AG09319 (cell line): ENCODE measurements at places on chromosomes 3 and 15.

- no peak for DNase-seq
Measured at GRCh38 chr3:32220006-32220405, 18.5 kb upstream of the CMTM8 start.

DNA sequence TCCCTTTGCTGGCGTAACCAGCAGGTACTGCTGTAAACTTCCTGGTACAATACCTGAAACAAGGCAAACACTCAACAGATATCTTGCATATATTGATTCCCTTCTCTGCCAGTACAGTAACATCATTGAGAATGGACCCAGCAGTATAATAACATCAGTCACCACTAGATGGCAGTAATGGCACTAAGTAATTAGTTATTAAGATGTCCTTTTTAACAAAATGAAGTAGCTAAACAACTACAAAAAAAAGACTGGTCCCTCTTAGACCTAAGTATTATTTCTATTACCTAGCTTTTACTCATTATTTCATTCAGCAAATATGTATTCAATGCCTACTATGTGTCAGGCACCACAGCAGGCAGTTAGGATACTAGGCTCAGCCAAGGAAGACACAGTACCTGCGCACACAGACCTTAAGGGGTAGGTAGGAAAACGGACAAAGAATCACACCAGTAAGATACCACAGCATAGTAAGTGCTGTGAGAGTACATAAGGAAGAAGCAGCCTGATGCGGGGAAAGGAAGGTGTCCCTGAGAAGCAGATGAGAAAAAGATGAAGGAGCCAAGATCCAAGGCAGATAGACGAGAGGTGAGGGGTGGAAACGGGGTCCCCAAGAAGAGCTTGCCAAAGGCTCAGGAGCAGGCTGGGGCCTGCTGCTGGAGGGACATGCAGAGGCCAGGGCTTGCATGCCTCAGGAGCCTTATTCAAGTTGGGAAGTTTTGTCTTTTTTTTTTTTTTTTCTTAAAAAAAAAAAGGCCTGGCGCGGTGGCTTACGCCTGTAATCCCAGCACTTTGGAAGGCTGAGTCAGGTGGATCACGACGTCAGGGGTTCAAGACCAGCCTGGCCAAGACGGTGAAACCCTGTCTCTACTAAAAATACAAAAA, 102.7 kb upstream of the CHD2 start:
- no peak for DNase-seq

GRCh38 chr3:58586776-58587192, 9.6 kb upstream of the FAM107A start:
- no peak for DNase-seq

GRCh38 chr3:109195815-109196214, 59.3 kb downstream of the C3orf85 start:
- DNase-seq: no peak

- no peak for DNase-seq
Measured at GRCh38 chr3:128998561-128998960, 2.5 kb upstream of the EFCC1 start.

- DNase-seq: no peak
Measured at GRCh38 chr3:110492876-110493275, 578.7 kb upstream of the NECTIN3 start.

DNA sequence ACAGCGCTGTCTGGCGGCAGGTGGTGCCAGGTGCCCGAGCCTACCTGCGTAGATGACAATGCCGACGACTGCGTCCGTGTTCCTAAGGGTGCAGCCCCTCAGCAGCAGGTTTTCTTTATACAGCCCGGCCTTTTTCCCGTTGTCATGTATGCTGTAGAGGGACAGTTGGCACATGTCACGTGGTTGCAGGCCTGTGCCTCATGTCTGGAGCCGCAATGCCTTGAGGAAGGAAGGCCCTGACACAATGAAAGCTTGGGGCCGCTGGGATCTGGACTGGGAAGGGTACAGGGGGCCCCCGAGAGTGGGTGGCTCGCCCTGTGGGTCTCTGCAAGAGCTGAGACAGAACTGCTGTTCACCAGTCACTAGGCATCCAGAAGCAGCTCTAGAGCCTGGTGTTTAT, 136.0 kb downstream of the ATP10A start:
- no peak for DNase-seq

- no peak for DNase-seq
Measured at GRCh38 chr15:79035814-79036213, 54.8 kb downstream of the RASGRF1 start.
